ENCODE measurements at places on chromosomes 13 and 19. TPM values are rescaled to one million over a fixed set of nuclear protein-coding genes. Genes with fewer than 3 reads are reported as not detected.

CACNG8 gene
- not detected for total RNA-seq

DNA sequence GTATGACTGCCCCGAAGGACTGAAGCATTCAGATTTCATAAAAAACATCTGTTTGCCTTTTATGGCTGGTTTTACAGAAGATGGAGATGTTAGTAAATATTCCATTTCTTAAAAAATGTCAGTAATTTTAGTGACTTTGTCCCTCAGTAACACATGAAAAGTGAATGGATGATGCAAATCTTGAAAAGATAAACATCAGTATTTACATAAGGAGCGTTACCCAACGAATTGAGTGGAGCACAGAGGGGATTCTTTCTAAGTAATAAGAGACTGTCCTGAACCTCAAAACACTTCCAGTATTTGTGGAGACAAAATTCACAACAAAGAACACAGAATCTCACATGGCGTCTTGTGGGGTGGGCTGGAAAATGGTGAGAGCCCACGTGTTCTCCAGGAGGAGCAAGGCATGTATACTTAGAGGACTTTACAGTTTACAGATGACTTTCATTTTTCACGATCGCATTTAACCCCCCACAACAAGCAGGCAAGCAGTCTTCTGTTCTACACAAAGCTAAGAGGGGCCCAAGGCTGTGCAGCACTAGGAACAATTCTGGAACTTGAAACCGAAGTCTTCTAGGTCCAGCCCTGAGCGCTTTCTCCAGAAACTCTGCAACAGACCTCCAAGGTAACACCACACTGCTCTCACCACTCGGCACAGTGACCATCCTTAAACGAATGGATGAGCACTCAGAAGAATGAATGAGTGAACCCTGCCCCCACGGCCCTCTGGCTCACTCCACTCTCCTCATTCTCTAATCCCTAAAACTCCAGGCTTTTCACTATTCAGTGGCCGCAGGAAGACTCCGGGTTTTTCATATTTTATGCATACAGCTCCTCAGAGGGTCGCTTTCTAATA, 709.8 kb downstream of the UQCRFS1 start:
- H3K4me1 ChIP-seq: no peaks in the 10 kb centered on the region
- H3K4me3 ChIP-seq: no peak overlapping the region
- DNase-seq: no peak

- H3K27me3 ChIP-seq: no peaks in the 10 kb centered on the region
- H3K4me3 ChIP-seq: no peak overlapping the region
- H3K27ac ChIP-seq: no peak overlapping the region
- DNase-seq: no peak
- no peaks in the 10 kb centered on the region for H3K36me3 ChIP-seq
Observed at GRCh38 chr13:50932091-50932490, 22.5 kb downstream of the RNASEH2B start.

URAD gene
- 38.0 TPM for total RNA-seq

GRCh38 chr19:46773018-46773399, 15.4 kb downstream of the SLC1A5 start:
- no peak overlapping the region for H3K4me3 ChIP-seq
- no peaks in the 10 kb centered on the region for H3K4me1 ChIP-seq
- peaks cover 36% of the 10 kb centered on the region for H3K36me3 ChIP-seq
- DNase-seq: no peak
- H3K27ac ChIP-seq: no peak overlapping the region
- H3K27me3 ChIP-seq: no peaks in the 10 kb centered on the region

DNA sequence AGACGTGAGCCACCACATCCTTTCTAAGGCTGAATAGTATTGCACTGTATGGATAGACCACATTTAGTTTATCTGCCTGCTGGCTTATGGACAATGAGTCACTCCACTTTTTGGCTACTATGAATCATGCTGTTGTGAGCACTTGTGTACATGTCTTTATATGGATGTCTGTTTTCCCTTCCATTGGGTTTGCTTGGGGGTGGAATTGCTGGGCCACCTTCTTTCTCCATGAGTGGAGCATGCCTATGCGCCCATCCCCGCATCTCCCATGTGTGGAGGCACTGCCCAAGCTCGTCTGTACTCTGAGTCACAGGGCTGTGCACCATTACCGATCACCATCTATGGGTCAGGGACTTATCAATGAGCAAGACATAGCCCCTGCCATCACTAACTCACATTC, 127.2 kb upstream of the GJB6 start:
- DNase-seq: no peak
- H3K27me3 ChIP-seq: no peaks in the 10 kb centered on the region
- H3K36me3 ChIP-seq: no peaks in the 10 kb centered on the region
- no peak overlapping the region for H3K4me3 ChIP-seq
- no peaks in the 10 kb centered on the region for H3K4me1 ChIP-seq
- H3K27ac ChIP-seq: no peak overlapping the region

TRMT1 gene
- total RNA-seq: 27.1 TPM

RFPL4A gene
- total RNA-seq: 0.94 TPM
